ENCODE measurements at places on chromosomes 16 and 17. TPM values are rescaled to one million over a fixed set of nuclear protein-coding genes. Genes with fewer than 3 reads are reported as not detected.

Gene ZSWIM7
- 35.8 TPM for total RNA-seq

Gene MYH13
- total RNA-seq, result not detected

Gene NTN3
- 1.3 TPM for total RNA-seq

Gene DRC3
- 0.31 TPM for total RNA-seq

Gene SUPT4H1
- total RNA-seq, result 109 TPM

Gene ZNF750
- total RNA-seq, result not detected

Gene IGF2BP1
- 434 TPM for total RNA-seq

Gene ABCA8
- total RNA-seq, result not detected
